Ureter (tissue), 1 donor: ENCODE measurements at places on chromosomes 5 and 9. TPM values are rescaled to one million over a fixed set of nuclear protein-coding genes. Genes with fewer than 3 reads are reported as not detected.

- peak; percentile 24 for DNase-seq
These were observed 32.3 kb upstream of the CEP72 start for GRCh38 chr5:579746-580366.

DNA sequence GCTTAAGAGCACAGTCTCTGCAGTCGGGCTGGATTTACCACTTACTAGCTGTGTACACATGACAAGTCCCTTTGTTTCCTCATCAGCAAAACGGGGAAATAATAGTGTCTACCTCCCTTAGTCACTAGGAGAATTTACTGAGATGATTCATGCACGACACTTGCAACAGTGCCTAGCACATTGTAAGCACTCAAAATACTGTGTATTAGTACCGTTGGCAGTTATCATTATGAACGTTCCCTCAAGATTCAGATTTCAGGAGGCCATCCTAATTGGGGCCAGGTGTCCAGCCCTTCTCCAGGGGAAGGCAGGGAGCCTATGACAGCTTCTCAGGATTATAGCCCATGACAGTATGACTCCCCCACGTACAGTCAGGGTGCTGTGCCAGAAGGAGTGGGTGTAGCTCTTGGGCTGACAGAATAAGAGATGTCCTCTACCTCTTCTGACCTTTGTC lies 164.3 kb downstream of the DOCK2 start:
- DNase-seq, result no peak

PRR16 gene
- total RNA-seq, result 4.2 TPM

- no peak for DNase-seq
These were observed 15.1 kb downstream of the PSAT1 start for GRCh38 chr9:78311886-78312524.

ZNF608 gene
- 29.6 TPM for total RNA-seq

GRCh38 chr9:127485995-127486394 lies 34.7 kb downstream of the LRSAM1 start:
- no peak for DNase-seq

- no peak for DNase-seq
These were observed 155.6 kb upstream of the PANK3 start for GRCh38 chr5:168734620-168735300.

DNA sequence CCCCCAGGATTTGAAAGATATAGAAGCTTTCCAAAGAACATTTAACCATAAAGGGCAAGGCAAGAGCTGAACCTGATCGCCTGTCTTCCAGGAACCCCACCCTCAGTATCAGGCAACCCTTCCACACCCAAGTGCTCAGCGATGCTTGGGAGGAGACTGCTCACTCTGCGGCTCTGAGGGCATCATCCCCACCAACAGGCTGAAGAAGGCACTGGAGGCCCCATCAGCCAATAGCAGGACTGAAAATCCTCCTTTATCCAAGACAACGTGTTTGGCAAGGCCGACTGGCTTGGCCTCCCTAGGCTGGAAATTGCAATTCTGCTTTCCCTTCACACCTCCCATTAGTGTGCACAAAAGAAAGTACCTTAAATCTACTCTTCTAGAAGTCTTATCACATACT lies 1.4 kb upstream of the PPP2CA start:
- peak; percentile 55 for DNase-seq

DNA sequence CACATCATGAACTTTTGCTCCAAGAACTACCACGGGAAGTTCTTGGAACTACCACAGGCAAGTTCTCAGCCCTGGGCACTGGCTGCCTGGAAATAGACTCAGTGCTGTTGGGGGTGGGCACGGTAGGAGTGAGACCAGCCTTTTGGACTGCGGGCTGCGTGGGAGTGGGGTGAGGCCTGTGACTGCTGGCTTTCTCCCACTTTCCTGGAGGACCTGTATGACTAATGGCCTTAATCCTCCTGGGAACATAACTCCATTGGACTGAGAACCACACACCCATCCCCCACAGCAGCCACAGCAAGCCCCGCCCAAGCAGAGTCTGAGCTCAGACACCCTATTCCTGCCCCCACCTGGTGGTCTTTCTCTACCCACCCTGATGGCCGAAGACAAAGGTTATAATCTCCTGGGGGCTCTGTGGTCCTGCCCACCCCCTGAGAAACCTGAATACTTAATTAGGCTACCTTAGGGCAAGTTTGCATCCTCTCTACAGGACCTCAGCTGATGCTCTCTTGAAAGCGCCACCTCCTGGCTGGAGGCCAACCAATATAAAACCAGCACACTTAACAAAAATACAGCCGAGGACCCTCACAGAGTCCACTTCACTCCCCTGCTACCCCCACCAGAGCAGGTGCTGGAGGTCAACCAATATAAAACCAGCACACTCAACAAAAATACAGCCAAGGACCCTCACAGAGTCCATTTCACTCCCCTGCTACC lies 112.6 kb downstream of the CACNA1B start:
- no peak for DNase-seq

DNA sequence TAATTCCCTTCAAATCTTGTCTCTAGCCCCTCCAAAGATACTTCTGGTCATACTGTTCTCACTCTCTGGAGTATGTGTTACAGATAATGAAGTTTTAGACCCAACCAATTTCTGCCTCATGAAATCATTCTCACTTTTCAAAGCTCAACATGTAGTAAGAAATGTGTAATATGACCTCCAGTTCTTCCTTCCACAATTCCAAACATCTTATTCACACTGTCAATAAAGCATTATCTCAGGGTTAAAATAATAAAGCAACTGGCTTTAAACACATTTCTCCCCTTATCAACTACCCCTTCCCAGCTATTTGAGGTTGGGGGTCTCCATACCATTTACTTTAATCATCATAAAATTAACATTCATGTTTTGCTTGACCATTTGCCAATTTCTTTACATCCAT lies 654.1 kb downstream of the RAB3C start:
- no peak for DNase-seq

- DNase-seq, result no peak
These were observed at the start of gene PCDHGB3 for GRCh38 chr5:141369994-141370848. PCDHGB3 (plus strand) TSS chr5:141370242; CDS start chr5:141370395, 153 bp downstream.

IL5 gene
- not detected for total RNA-seq

TIFAB gene
- not detected for total RNA-seq

DNA sequence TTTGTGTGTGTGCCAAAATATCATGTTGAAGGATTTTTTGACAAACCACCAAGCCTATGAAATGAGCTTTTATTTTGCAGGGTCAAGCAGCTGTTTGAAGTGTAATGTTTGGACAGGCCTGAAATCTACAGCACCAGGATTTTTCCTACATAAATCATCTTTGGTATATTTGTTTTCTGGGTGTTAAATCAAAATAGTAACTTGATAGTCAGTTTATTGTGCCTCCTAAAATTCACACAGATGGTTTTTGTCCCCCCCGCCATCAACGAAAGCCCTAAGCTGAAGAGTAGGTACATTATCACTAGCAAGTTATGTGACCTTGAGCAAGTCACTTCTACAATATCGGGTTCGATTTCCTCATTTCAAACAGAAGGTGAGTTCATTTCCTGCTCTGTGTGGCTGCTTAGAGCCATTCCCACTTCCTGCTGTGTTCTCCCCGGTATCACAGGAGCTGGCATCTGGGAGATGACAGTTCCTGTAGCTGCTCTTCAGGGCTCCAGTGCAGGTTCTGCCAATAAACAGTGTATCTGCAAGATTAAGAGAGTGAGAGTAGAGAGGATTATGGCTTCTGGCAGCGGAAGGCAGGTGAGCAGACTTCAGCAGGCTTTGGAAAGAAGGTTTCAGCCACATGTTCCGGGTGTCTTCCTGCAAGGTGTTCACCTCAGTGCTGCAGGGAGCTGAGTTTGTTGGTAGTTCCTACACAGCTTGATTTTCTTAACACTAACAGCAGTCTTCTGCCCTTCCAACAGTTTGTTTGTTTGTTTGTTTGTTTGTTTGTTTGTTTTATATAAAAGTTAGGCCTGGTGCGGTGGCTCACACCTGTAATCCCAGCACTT lies 48.4 kb upstream of the GNE start:
- no peak for DNase-seq

TMEM232 gene
- total RNA-seq, result 5.7 TPM

DNA sequence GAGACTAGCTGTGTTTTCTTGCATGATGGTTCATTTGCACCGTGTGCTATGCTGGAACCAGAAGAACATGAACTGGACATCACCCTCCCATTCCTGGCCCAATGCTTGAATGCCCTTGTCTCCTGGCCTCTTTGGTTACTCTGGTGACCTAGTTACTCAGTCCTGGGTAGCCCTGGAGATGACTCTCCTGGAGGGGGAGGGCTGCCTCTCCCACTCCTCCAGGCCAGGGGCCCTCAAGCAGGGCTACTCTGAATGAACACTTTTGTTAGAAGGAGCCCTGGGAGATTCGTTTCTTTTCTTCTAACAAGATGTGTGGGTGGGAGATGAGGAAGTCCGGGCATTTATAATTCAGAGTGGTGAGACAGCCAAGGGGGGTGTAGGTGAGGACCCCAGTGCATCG lies 12.0 kb upstream of the NKX2-5 start:
- no peak for DNase-seq

DNA sequence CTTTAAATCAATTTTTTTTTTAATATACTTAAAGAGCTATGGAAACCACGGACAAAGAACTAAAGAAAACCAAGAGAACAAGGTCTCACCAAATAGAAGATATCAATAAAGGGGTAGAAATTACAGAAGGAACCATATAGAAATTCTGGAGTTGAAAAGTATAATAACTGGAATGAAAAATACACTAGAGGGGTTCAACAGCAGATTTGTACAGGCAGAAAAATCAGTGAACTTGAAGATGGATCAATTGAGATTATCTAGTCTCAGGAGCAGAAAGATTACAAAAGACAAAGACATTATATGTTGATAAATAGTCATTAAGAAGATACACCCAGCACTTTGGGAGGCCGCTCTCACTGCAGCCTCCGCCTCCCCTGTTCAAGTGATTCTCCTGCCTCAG lies 56.1 kb downstream of the GAPVD1 start:
- DNase-seq, result no peak

DNA sequence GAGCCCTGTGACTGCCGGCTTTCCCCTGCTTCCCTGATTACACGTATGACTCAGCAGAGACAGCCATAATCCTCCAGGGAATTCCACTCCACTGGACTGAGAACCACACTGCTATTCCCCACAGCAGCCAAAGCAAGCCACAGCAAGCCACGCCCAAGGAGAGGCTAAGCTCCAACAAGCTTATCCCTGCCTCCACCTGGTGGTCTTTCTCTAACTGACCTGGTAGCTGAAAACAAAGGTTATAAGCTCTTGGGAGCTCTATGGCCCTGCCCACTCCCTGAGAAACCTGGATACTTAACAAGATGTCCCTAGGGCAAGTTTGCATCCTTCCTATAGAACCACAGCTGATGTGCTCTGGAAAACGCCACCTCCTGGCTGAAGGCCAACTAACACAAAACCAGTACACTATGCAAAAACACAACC lies 613.7 kb upstream of the CDH18 start:
- DNase-seq, result no peak

KCTD16 gene
- 0.18 TPM for total RNA-seq

DNA sequence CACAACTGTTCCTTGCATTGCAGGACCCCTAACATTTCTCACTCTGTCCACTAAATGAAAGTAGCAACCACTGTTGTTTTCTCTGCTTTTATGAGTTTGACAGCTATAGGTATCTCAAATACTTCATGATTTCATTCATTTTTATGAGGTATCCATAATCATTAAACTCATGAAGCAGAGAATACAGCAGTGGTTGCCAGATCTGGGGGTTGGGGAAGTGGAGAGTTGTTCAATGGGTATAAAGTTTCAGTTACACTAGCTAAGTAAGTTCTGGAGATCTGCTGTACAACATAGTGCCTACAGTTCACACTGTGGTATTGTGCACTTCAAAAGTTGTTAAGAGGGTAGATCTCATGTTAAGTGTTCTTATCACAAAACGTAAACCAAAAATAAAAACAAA lies 23.4 kb upstream of the CAMK4 start:
- no peak for DNase-seq

- no peak for DNase-seq
These were observed 203.1 kb upstream of the ACTBL2 start for GRCh38 chr5:57685516-57686255.
